ENCODE measurements at places on chromosomes 5 and 9. TPM values are rescaled to one million over a fixed set of nuclear protein-coding genes. Genes with fewer than 3 reads are reported as not detected.

Gene ADAMTS19
- total RNA-seq: not detected

Gene PCDHB15
- total RNA-seq: 1.1 TPM

Gene PURA
- 30.1 TPM for total RNA-seq

Gene NR4A3
- total RNA-seq: 0.36 TPM

Gene SOHLH1
- total RNA-seq: not detected
